ENCODE measurements at places on chromosomes 12 and 14.

- DNase-seq, result peak; percentile 94
Measured at GRCh38 chr12:53051058-53051880, 1.4 kb downstream of the TNS2 start.

GRCh38 chr14:64566651-64567122, 16.9 kb downstream of the PPP1R36 start:
- DNase-seq, result no peak

GRCh38 chr12:78418919-78419318, 445.7 kb upstream of the SYT1 start:
- no peak for DNase-seq

DNA sequence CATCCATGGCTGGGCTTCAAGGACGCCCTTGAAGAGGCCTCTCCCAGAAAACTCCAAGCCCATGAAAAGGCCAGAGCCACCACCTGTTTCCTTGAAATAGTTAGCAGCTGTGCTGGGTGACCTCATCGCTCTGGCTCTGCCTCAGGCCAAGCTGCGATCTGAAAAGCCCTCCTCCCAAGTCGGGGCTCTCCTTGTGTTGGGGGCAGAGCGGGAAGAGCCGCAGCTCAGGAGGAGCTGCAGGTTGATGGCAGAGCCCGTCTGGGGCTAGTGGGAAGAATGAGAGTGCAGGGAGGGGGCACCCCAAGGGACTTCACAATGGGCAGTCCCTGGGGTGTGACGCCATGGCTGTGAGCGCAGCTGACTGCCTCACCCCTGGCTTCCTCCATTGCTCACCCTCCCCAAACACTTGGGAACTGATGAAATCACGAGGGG, 50.0 kb upstream of the STON2 start:
- peak; percentile 72 for DNase-seq

DNA sequence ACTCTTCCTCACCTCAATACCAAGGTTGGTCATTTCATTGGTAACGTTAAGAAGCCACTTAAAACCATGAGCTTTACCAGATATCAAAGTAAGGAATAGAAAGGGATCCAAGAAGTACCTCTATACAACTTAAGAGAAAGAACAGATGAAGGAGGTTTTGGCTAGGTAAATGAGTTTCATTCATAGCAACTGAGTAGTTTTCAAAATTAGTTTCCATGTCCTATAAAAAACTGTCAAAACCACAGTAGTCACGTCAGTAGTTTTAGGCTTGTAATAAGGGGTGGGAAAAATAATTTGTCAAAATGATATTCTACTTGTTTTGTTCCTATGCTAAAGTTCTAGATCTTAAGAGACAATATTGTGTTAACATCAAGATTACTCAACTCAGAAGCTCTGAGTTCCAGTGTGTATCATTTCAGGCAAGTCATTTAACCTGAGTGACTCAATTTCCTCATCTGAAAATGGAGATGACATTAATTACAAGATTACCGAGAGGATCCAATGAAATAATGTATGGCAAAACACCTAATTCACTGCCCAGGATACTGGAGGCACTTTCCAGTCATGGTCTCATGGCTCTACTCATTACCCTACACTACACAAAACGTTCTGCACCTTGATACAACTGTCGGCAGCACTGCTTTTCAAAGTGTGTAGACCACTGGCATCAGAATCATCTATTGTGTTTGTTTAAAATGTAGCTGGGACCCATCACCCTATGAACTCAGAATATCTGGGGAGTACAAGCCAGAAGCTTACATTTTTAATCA, 24.1 kb upstream of the SLC6A13 start:
- no peak for DNase-seq

- no peak for DNase-seq
Measured at GRCh38 chr14:55220230-55220629, 28.8 kb upstream of the DLGAP5 start.

- DNase-seq, result no peak
Measured at GRCh38 chr14:102187044-102187443, 47.3 kb downstream of the WDR20 start.

DNA sequence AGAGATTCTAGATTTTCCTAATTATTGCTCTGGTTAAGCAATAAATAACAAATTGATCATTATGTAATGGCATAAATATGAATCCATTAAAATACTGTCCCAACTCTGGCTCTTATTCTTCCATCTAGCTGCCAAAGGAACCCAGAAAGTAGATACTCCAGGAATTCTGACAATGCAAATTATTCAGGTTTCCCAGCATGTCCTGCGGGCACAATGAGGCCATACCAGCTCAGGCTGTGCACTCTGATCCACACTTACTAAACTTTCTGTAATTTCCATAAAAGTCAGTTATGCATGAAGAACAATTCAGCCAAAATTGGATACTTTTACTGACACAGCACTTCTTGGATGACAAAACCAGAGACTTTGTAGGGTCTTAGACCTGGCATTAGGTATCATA, 576.3 kb downstream of the KCNH5 start:
- no peak for DNase-seq

DNA sequence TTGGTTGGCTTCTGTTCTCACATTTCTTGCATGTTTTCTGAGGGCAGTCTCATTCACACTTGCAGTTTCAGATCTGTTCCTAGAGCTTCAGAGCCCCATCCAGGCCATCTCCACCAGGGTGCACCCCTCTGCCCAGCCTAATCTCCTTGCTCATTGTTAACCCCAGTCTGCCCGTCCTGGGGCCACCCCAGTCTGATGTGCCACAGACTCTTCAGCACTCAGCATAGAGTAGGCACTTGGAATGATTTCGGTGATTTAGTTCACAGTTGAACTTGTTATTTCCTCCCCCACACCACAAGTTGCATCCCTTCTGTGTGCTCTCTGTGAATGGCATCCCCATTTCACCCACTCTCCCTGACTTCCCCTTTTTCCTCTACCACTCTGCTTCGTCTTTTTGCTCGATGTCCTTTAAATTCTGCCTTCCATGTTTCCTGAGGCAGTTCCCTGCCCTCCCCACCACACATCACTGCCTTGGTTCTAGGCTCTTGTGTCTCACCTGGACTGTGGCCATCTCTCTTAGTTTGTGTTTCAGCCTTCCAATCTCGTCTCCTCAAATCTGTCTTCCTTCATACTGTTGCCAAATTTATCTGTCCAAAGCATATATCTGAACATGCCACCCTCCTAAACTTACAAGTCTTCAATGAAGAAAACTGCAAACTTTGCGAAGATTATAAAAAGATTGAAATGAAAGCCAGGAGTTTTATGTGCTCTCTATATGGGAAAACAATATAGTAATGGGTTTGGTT, 41.5 kb downstream of the ANO6 start:
- DNase-seq, result no peak

- no peak for DNase-seq
Measured at GRCh38 chr12:28908646-28909045, 240.4 kb upstream of the FAR2 start.

Data from right atrium auricular region (tissue), 2 donors.